ENCODE measurements at places on chromosomes 11 and 22. TPM values are rescaled to one million over a fixed set of nuclear protein-coding genes. Genes with fewer than 3 reads are reported as not detected.

The MS4A12 gene
- total RNA-seq: not detected

The FAM180B gene
- total RNA-seq: 0.62 TPM

The POLD3 gene
- 68.3 TPM for total RNA-seq

The FIBIN gene
- not detected for total RNA-seq

DNA sequence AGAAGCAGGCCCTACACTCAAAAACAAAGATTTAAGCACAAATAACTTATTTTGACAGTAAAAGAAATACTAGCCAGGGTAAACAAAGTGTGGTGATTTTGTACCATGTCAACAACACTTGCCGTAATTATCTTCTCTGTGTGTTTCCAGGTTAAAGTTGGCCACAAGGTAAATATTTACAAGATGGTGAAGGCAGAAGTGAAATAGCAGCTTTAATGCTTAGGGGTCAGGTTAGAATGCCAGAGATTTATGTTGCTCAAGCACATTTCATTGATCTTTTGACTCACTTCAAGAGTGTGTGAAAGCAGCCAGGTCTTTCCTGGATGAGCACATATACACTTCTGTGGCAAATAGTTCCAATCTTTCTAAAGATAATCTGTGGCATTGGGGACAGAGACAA lies 270.2 kb upstream of the LUZP2 start:
- DNase-seq: no peak

GRCh38 chr22:21077884-21078508 lies 32.2 kb downstream of the LRRC74B start:
- DNase-seq: no peak

DNA sequence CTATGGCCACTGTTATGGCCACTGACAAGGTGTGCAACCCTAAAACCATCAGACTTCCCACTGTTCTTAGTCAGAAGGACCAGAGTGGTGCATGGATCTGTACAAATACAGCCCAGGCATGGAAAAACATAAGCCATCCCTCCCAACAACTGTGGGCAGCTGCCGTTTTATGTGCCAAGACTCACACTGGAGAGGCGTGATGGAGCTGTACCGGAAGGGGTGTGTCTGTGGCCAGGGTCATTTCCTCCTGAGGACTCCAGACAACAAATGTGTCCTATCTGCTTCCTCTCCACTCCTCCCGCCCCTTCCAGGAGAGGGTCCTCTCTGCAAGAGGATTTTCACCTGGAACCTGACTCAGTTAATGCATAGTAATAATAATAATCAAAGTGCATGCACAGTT lies 29.5 kb downstream of the KCNJ1 start:
- no peak for DNase-seq

DNA sequence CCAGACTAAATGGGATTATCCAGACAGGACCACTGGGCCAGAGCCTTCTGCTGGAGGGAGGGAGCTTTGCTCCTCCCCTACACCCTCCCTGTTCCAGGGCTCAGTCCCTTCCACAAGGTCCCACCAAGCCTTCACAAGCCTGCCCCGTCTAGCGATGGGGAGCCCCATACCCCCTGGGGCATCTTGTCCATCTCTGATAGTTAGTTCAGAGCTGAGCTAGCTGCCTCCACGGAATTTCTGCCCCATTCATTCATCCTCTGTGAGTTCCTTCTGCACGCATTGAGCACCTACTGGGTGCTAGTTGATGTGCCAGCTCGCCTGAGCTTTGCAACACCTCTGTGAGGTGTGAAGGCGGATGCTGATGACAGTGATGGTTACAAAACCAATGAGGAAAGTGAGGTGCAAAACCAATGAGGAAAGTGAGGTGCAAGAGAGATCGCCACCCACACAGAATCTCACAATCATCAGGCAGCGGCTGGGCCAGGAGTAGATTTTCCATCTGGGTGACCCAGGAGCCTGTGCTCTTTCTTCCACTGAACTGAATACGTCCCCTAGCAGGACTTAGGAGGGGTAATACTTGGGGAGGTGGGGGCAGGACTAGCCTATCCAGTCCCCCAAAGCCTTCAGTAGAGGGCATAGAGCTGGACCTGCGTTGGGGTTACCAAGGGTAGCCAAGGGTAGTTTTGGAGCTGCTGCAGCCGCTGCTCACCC lies 21.5 kb upstream of the CBX7 start:
- no peak for DNase-seq

DNA sequence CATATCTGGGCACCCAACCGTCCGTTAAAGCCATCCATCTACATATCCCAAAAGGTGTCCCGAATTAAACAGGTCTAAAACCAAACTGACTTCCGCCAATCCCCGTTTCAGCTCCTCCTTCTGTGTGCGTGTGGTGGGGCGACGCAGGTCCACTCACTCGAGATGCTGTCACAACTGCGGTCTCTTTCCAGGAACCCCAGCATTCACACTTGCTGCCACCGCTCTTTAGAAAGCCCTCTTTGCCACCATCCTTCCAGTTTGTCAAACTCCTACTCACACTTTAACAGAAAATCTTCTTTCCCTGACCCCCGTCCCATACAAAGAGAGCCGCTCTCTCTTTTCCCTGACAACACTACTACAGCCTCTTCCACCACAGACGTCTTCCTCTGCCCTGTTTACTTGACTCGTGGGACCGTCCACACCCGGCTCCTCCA lies 467 bp downstream of the ESS2 start:
- DNase-seq: no peak

GRCh38 chr11:78547931-78548705 lies 26.5 kb downstream of the NARS2 start:
- DNase-seq: no peak

GRCh38 chr11:112206071-112206470 lies 20.2 kb upstream of the PTS start:
- no peak for DNase-seq

GRCh38 chr11:80843266-80843974 lies 1402.6 kb upstream of the TENM4 start:
- DNase-seq: no peak

GRCh38 chr22:38768036-38768435 lies 12.2 kb upstream of the SUN2 start:
- no peak for DNase-seq

DNA sequence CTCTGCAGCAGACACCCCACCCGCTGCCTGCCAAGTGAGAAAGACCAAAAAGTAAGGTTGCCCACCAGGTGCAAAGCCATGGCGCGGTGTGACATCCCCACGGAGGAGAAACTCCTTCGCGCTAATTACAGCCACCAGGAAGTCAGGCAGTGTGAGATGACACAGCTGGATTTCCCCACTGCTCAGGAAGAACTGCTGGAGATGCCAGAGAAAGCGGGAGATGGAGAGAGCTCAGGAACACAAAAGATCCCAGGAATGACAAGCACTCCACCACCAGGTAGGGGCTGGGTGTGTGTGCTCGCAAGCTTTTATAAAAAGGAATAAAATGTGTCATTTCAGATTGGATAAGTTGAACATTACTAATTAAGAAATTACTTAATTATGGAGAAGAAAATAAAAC lies 292.7 kb downstream of the OPCML start:
- no peak for DNase-seq

DNA sequence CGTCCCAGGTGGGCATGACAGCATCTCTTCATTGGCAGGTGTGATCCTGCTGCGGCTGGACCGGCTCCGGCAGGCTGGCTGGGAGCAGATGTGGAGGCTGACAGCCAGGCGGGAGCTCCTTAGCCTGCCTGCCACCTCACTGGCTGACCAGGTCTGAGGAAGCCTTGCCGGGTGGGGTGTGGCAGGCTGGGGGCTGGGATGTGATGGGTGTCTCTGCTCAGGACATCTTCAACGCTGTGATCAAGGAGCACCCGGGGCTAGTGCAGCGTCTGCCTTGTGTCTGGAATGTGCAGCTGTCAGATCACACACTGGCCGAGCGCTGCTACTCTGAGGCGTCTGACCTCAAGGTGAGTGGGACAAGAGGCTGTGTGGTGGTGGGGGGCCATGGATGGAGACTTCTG lies 3.5 kb downstream of the LARGE2 start:
- DNase-seq: no peak

- no peak for DNase-seq
Observed at GRCh38 chr22:46049726-46050450, 72.9 kb upstream of the WNT7B start.

- peak; percentile 50 for DNase-seq
Observed at GRCh38 chr11:128632141-128632791, 44.9 kb upstream of the ETS1 start.

DNA sequence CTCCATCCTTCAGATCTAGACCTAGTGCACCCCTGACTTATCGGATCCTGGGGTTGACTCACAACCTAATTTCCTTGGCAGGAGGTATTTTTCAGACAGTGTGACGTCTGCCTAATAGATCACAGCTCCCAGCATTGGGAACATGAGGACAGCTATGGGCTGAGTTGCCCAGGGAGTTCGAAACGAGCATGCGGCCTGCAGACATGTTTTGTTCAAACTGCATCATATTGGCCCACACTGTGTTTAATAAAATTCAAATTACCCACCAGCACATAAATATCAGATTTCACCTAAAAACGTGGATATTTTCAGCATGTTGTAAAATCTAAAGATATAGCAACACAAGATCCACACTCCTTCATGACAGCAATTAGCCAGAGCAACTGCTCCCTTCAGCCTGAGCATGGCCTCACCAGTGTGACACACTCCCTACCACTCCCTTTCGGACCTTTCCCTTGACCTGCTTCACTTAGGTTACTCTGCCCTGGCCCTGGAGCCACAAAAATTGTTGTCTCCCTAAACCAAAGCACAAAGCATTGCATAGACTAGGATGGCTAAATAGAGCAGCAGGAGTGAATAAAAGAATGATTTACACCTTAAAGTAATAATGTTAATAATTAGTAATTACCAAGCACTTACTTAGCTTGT lies 53.6 kb upstream of the USP47 start:
- DNase-seq: no peak

DNA sequence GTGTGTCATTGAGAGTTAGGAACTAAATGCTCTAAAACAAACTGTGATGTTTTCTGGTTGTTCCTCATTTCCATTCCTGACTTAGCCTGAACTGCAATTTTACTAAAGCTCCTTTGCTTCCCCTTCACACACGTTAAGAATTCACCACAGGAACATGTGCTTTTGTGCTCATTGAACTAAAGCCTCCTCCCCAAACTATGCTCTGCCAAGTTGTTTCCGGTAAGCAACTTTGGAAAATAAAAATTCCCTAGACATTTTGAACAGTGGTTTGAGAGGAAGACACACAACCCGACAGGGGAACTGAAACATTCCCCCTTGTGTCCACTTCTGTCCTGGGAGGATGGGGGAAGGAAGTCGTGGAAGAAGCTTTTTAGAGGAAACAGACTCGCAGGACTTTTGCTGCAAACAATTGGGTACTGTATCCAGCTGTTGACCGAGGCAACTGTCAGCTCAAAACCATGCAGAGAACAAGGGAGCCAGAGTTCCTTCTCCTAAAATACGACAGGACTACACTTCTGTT lies 66.9 kb downstream of the GAB2 start:
- peak; percentile 79 for DNase-seq

DNA sequence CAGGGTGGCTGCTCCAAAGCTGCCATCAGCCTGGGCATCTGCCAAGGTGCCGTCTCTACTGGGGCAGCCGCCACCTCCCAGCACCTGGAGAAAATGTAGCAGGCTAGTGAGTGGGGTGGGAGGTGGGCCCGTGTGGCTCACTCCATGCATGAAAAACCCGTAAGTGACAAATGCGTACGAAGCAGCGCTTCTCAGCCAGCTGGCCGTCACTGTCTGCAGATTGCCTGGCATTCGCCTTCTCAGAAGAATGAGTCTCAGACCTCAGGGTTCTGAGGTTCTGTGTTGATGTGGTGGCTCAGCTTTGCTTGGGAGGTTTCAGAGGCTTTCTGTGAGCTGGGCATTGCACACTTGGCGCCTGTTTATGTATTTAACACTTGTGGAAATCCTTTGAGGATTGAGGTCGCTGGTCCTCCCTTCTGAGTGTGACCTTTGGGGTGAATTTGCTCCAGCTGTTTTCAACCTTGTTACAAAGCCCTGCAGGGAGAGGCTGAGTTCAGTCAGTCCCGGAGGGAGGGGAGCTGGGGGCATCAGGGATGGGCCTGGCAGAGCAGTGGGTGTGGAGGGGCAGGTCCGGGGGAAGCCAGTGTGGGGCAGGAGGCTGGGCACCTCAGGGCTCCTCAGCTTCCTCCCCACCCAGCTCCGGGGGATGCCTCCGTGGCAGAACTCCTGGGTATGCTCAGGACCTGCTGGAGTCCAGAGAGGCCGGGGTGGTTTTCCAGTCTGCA lies 977.0 kb downstream of the TBC1D22A start:
- DNase-seq: no peak

- DNase-seq: peak; percentile 50
Observed at GRCh38 chr11:35419184-35419829, at the start of gene SLC1A2. SLC1A2 (minus strand) TSS chr11:35419558; CDS start chr11:35418966, 592 bp downstream.

DNA sequence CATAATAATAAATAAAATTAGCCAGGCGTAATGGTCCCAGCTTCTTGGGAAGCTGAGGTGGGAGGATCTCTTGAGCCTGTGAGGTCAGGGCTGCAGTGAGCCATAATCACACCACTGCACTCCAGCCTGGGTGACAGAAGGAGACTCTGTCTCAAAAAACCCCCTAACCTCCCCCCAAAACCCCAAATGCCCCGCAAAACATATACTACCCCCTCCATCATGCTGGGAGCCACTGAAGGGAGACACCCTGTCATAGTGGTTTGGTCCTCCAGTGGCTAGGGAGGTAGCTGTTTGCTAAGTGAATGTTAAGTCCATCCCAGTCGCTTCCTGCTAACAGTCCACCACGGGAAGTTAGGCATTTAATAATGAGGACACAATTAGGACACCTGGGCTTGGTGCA lies 125.0 kb downstream of the ABTB2 start:
- no peak for DNase-seq

DNA sequence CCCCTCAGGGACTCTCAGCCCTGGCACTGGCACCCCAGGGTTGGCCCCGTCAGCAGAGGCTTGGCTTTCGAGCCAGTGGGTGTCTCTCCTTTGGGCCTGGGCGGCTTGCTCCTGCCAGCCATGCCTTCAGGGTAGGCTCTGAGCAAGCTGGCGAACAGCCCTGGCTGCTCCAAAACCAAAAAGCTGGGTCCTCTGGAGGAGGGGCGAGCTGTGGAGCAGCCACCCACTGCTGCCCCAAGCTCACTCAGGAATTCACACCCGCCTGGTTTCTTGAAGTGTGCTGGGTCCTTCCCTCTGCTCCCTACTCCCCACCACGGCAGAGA lies 6.2 kb downstream of the YDJC start:
- no peak for DNase-seq

- DNase-seq: peak; percentile 79
Observed at GRCh38 chr22:41966607-41967240, 2.5 kb upstream of the SEPTIN3 start.
